Mesothelial cell of epicardium (in vitro differentiated cells): ENCODE measurements at places on chromosomes 1 and 21.

DNA sequence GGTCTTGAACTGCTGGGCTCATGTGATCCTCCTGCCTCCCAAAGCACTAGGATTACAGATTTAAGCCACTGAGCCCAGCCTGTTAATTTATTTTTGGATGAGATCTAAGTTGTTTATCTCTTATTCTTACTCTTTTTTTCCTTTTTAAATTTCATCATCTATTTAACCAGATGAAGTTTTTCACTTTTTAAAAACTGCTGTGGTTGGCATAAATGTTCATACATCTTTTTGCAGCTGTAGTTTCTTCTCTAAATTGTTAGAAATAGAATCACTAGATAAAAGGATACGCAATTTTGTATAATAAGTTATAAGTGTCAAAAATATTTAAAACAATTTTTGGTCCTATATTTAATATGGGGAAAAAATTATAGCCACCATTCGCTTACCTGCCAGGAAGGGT is 80.3 kb upstream of the GPR88 start:
- no peak for DNase-seq

GRCh38 chr1:58890609-58891008 is 106.8 kb upstream of the JUN start:
- no peak for DNase-seq

GRCh38 chr1:236913371-236914037 is 90.7 kb downstream of the MT1HL1 start:
- DNase-seq, result no peak

DNA sequence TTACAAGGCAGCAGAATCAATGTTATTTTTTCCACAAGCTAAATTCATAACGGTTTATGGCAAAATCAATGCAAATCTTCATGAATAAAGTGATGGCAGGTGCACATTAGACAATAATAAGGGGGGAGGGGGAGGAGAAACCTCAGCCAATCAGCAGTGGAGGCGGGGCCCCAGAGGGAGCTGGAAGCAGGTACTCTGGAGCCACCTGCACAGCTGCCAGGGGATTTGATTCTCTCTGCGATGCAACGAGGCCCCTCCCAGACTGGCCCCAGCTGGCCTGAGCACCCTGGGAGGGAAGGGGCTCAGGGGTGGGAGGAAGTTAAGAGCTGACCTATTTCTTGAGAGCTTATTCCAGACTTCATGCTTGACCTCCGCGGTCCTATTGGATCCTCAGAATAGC is 127.8 kb upstream of the IGSF21 start:
- DNase-seq, result no peak

GRCh38 chr1:207059881-207060280 is 6.8 kb downstream of the PFKFB2 start:
- no peak for DNase-seq

- no peak for DNase-seq
Measured at GRCh38 chr1:81449786-81450185, 350.9 kb upstream of the ADGRL2 start.

DNA sequence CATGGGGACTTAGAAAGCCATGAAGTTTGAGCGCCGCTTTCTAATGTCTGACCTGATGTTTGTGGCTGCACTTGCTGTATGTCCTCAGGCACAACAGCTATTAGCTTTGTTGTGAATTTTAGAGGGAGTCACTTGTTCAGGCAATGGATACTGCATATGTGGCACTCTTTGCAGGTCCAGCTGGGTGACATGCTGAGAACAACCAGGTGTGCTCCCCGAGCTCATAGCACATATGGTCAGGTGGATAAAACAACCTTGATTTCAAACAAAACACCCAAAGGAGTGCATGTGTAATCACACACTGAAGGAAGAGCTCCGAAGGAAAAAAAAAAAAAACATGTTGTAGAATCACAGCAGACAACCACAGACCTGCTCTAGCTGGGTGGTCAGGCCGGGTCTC is 178.6 kb downstream of the BACH1 start:
- no peak for DNase-seq

DNA sequence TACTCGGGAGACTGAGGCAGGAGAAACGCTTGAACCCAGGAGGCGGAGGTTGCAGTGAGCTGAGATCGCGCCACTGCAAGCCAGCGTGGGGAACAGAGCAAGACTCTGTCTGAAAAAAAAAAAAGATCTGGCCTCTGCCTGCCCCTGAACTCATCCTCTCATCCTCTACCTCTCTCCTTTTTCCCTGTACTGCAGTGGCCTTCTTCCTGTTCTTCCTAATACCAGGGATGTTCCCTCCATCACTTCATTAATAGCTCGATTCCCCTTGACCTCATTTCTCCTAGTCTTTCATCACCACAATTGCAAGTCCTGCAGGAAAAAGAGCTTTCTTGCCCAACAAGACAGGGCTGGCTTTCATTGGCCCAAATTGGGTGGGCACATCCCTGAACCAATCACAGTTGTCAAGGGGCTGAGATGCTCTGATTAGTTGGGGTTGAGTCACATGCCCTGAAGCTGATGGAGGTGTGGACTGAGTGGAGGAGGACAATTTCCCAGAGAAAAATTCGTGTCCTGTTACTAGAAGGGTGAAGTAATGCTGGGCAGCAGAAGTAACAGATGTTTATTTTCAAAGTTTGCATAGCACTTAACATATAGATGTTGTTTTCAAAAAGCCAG is 86.8 kb upstream of the PUM1 start:
- no peak for DNase-seq

DNA sequence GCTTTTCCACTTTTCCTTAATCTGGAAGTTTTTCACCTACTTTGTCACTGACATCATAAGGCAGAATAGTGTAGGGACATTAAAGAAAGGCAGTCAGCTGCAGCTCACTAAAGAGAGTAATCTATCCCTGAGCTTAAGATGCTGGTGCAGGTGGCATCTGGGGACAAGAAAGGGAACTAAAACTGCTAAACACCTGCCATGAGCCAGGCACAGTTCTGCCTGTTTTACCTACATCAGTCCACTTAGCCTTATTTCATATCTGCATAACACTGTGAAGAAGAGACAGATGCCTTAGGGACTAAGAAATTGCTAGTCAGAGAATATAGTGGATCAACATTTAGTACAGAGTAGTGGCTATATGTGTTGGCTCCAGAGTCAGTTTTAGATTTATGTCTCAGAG is 88.1 kb downstream of the GPATCH2 start:
- DNase-seq, result no peak

DNA sequence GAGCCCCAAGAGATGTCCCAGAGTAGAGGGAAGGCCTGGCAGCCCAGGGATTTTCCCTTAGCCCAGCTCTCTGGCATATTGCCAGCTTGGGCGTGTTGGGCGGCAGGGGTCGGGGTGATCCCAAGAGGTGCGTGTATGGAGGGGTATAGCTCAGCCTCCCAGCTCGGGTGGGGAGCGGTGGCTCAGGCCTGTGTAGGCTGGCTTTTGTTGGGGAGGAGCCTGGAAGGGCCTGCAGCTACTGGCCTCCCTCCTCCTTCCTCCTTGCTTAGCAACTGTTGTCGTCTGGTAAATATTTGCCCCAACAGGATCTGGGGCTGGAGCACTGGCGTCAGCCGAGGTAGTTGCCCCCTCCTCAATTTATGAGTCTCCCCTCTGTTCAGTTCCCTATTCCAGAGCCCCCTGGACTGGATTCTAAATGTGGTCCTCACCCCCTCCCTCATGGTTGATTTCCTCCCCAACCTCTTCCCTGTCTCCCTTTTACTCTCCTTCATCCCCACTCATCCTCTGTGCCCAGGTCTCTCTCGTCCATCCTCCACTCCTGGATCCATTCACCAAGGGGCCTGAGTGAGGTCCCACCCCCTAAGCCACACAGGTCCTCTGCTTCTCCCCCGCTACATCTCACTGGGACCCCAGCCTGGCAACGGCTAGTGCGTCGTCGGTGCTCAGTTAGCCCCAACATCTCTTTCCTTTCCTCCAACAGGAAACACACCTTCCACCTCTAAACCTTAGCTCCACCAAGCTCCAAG is 10.3 kb upstream of the LMNA start:
- DNase-seq, result peak; percentile 78

DNA sequence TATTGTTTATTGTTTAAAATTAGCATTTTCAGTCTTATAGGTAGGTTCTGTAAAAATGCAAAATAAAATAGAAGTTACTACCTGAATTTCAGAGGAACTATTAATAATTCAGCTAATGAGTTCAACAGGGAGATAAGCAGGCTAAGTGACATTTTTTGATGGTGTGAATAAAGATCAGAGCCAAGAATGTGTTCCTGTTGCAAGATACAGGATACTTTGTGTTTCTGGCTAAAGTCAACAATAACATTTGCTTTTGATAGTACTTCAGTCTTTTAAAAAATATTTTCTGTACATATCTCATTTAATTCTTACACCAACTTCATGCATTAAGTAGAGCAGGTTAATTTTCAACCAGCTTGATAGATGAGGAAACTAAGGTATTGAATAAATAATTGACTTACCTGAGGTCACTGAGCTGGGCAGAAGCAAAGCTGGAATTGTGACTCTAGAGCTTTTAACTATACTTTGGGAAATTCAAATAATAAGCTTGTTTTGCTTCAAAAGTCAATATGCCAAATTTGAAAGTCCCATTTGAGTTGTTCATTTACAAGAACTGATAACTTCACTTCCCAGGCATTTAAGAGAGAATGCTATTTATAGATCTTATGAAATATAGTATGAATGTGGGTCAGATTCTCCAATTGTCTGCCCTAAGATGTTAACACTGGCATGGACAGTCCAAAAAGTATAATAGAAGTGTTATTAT is 6.0 kb downstream of the GORAB start:
- DNase-seq, result no peak

GRCh38 chr1:218568962-218569550 is 223.9 kb downstream of the TGFB2 start:
- no peak for DNase-seq

DNA sequence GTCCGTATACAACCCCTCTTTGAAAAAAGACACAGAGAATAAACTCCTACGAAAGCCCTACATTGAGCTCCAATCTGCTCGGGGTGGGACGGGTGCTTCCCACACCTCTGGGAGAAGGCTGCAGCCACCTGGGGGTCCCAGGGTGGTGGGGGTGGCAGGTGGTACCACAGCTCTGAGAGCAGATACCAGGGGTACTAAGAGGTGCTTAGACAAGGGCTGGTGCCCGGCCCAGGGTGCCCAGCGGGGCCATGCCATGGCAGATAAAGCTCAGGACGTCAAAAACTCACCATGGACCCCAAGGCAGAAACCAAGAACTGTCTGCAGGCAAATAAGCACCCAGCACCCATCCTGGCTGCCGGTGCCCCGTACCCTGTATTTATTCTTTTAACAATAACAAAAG is 75.1 kb downstream of the SPSB1 start:
- DNase-seq, result no peak

GRCh38 chr21:42570841-42571387 is 57.3 kb downstream of the SLC37A1 start:
- no peak for DNase-seq

DNA sequence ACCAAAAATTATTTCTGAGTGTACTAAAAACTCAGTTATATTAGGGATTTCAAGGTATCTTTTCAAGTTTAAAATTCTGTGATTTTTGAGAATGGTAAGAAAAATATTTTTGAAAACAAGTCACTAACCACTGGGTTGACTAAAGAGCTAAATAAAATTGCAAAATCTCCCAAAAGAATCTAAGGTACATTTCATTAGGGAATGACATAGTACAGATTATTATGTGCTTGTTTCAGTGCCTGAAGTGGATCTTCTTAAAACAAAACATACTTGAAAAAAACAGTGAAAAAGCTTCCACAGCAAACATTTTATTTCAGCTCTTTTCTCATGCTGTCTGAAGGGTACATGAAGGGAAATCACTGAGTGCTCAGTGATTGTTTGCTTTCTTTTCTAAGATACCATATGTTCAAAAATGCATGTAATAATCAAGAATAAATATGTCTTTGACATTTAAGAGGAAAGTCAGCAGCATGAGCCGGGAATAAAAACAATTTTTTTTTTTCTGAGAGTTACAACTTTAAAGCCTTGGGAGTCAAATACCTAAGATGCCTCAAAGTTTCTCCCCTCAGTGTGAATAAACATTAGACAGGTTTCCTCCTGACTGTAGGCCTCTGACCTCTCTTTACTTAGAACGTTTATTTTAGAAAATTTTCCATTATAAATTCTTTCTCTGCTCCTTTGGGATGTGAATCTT is 200.7 kb downstream of the KCNT2 start:
- DNase-seq, result no peak
